ENCODE measurements at places on chromosomes 2 and 18.

GRCh38 chr2:176502619-176503018, 233.4 kb downstream of the MTX2 start:
- DNase-seq, result no peak

GRCh38 chr2:215697003-215697402, 261.1 kb upstream of the FN1 start:
- DNase-seq, result no peak

DNA sequence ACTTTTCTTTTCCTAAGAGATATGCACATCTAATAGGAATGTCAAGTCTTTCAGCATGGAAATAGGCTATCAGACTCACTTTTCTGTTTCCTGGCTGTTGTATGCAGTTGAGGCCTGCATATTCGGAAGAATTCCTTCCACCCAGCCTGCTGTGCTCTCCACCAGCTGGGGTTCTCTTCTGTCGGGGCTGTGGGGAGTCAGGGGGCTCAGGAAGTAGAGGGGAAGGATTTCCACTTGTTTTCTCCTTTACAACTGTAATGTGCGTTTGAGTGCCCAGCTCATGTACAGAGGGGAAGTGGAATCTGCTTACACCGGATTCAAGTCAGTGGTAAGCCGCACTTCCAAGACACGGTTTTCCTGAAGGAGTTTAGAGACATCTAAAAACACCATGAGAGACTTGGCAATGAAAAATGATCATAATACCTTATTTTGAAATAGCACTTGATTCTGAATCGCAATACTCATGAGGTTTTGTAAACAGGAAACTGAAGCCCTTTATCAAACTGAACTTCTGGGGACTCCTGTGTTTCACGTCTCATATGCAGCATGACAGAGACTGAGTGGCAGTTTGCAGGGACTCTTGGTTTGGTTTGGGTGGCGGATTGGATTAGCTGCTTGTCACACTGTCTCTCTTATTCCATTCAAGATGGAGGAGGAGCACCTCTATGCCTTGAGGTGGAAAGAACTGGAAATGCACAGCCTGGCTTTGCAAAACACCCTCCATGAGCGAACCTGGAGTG, 90.4 kb downstream of the MTCL1 start:
- DNase-seq, result no peak

DNA sequence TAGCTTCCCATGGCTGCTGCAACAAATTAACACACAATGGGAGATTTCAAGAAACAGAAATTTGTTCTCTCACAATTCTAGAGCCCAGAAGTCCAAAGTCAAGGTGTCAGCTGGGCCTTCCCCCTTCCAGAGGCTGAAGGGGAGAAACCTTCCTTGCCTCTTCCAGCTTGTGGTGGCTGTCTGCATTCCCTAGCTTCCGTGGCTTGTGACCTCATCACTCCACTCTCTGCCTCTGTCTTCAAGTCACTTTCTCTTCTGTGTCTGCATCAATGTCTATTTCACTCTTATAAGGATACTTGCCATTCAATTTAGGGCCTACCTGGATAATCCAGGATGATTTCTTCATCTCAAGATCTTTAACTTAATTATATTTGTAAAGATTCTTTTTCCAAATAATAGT, 16.8 kb upstream of the SRBD1 start:
- DNase-seq, result no peak

GRCh38 chr2:108535357-108535631, 1.0 kb downstream of the LIMS1 start:
- DNase-seq, result no peak

DNA sequence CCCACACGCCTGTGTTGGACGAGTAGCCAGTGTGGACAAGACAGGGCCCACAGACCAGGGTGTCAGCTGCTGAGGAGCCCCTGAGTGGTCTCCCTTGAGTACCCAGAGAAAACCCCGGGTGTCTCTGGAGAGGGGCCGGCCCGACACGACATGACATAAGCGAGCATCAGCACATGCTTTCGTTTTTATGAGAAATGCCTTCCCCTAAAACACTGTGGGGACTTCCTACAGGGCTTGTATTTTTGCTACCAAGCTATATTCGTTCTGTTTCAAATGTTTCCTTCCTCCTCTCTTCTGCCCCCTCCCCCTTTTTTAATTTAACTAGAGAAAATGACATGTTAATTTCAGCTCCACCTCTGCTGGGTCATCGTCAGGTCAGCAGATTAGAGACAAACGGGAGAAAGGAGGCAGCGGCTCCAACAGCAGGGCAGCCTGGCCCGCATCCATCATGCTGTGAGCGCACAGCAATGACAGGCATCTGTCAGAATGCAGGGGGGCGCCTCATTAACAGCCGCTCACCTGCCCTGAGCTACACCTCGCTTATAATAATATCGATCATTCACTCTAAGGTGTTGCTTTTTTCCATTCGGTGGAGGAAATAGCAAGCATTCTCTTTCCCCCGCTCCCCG, 286.2 kb downstream of the ZNF516 start:
- no peak for DNase-seq

DNA sequence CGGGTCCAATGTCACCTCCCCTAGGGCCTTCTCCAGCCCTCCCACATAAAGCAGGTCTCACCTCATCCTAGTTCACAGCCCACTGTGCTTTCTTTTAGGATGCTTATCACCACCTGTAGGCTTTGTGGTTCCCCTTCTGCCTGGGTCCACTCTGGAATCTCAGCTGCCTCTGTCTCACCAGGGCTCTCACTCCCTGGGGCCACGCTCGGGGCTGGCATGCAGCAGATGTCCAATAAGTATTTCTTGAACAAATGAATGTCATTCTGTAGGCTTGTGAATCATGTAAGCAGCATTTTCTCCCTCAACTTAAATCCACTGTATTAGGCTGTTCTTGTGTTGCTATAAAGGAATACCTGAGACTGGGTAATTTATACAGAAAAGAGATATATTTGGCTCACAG, 4.3 kb upstream of the SH3BP4 start:
- DNase-seq, result no peak

DNA sequence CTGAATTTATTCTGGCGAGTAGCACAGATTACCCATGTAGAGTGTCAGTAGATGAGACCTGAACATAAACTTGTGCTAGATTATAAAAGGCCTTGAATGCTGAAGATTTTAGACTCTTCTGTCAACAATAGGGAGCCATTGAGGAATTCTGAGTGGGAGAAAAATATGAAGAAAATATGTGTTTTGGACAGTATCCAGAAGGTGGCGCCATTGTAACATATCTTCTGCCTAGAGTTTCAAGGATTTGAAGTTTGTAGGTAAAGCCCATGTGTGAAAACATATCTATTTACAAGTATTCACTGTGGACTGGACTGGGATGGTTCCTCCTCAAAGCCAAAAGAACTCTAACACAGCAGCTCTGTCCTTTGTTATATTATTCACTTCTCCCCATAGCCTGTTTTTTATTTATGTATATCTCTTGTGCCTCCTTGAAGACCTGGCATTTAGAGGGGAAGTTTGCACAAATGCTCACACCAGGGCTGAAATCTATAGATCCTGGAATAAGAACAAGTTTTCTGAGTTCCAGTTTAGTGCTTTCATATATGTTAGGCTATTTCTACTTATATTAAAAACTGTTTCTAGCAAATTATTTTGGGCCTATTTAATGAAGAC, 124.9 kb downstream of the RDH14 start:
- no peak for DNase-seq

GRCh38 chr2:178401994-178402437, 49.0 kb downstream of the PRKRA start:
- DNase-seq, result no peak

- no peak for DNase-seq
Observed at GRCh38 chr2:223841436-223842190, 4.2 kb upstream of the AP1S3 start.

DNA sequence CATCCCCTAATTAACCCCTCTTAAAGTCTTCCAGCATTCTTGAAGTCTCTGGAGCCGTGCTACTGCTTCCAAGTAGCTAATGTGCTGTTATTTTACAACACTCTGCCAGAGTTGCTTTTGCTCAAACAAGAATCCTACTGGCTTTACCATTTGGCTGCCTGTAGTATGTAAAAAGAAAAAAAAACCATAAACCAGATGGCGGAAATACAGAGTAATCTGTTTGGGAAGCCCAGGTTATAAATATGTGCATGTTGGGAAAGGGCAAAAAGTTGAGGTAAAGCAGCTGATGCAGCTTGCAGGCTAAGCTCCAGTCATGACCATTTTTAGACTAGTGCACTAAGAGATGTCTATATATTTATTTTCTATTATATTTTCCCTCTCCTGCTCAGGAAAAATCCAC, 313.2 kb upstream of the ETAA1 start:
- no peak for DNase-seq

GRCh38 chr2:201779901-201780673, 646 bp downstream of the ALS2 start:
- DNase-seq, result no peak

DNA sequence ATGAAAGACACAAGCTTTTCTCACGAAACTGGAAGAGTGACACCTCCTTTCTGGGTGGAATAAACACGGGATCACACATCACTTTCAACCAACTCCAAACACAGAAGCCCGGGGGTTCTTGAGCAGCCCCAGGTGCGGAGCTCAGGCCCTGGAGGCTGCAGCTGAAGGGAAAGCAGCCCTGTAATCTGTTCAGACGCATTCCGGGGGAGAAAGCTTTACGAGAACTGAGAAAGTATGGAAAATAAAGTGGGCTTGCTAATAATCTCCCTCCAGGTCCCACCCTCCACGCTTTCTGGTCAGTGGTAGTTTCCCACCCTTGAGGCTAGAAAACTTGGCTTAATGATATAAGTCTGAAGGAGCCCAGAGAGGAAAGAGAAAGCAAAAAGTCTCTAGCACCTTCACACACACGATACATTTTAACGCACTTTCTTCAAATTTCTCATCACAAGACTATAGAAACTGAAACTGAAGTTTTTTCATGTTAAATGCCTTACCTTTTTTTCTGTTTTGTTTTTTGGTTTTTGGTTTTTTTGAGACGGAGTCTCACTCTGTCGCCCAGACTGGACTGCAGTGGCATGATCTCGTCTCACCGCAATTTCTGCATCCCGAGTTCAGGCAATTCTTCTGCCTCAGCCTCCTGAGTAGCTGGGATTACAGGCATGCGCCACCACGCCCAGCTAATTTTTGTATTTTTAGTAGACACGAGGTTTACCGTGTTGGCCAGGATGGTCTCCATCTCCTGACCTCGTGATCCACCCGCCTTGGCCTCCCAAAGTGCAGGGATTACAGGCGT, 141.3 kb downstream of the AFF3 start:
- DNase-seq, result no peak

DNA sequence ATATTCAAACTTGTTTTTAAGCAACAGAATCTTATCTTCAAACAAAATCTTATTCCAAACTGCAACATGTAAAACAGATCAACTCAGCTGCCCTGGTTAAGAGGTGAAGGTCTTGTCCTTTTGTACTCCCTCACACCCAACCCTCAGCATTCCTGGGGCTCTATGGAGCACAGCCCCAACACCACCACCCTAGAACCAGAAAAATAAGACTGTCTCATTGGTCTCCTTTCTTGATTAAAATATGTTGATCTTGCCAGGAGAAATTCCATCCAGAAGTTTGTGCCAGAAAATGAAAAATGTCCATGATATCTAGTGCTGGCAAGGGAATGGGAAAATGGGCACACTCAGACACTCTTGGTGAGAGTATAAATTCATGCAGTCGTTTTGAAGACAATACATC, 62.1 kb upstream of the TMEM17 start:
- no peak for DNase-seq

DNA sequence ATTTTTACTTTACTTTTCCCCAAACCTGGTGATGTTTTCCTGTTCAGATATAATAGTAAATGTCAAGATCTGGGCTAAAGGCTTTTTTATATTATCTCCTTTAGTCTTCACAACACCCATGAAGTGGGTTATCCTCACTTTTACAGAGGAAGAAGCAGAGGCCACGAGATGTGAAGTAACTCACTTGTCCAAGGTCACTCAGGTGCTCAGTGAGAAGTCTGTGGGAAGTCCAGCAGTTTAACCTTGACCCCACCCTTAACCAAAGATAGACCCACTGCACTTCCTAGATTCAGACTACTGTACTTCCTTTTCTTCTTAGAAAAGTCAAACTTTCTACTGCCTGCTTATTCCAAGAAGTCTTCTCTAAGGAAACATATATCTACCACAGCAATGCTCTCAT, 56.3 kb upstream of the STAT1 start:
- DNase-seq, result no peak

DNA sequence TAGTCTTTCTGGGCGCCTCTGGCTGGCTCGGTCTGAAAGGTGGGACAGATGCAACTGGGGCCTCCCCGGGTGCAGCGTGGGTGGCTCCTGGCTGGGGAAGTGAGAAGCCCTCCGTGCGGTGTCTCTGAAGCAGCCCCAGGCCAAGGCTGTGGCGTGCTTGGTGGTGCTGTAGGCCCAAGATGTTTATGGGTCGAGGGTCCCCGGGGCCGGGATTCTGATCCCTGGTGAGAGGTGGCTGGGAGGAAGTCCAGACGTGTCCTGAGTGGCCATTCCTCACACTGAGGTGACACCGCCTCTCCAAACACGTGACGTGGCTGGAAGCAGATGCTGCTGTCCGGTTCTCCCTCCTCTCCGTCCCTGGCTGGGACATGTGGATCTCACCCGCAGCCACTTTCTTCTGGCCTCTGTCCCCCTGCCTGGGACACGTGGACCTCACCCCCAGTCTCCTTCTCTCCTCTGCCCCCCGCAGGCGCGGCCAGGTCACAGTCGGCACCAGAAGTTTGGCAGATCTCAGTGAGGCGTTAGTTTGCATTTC, 12.6 kb downstream of the RTP5 start:
- DNase-seq, result no peak

DNA sequence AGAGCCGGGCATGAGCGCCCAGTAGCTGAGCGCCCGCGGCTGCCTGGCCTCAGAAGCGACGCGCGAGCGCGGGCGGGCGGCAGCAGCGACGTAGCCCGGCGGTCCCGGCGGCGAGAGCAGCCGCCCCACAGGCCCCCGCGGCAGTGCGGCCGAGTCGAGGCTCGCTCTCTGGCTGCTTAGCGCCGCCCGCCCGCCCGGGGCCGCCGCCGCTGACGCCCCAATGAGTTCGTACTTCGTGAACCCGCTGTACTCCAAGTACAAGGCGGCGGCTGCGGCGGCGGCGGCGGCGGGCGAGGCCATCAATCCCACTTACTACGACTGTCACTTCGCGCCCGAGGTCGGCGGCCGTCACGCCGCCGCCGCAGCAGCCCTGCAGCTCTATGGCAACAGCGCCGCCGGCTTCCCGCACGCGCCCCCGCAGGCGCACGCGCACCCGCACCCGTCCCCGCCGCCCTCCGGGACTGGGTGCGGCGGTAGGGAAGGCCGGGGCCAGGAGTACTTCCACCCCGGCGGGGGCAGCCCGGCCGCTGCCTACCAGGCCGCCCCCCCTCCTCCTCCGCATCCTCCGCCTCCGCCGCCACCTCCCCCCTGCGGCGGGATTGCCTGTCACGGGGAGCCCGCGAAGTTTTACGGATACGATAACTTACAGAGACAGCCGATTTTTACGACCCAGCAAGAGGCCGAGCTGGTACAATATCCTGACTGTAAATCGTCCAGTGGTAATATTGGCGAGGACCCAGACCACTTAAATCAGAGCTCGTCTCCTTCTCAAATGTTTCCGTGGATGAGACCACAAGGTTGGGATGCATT, 847 bp downstream of the HOXD8 start:
- DNase-seq, result no peak

- DNase-seq, result no peak
Observed at GRCh38 chr2:240322231-240322955, 113.1 kb upstream of the GPC1 start.
